SHP77 (cell line): ENCODE measurements at places on chromosomes 3 and 15.

GRCh38 chr15:36221992-36222391 is 357.4 kb upstream of the CDIN1 start:
- DNase-seq = no peak

DNA sequence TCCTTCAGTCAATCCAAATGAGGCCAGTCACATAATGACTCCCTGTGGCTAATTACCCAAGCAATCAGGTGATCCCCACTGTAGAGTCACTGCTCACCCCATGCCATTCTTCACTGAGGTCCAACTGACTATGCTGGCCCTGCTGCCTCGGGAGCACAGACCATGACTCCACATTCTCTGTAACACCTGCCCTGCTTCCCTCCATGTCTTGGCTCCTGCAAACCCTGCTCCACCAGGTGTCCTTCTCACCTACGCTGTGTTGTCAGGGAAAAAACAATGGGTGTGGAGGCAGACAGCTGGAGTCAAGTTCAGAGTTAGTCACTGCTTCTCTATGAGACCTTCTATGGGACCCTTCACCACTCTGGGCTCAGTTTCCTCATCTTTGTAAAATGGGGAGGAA is 6.1 kb upstream of the SFMBT1 start:
- DNase-seq = no peak

DNA sequence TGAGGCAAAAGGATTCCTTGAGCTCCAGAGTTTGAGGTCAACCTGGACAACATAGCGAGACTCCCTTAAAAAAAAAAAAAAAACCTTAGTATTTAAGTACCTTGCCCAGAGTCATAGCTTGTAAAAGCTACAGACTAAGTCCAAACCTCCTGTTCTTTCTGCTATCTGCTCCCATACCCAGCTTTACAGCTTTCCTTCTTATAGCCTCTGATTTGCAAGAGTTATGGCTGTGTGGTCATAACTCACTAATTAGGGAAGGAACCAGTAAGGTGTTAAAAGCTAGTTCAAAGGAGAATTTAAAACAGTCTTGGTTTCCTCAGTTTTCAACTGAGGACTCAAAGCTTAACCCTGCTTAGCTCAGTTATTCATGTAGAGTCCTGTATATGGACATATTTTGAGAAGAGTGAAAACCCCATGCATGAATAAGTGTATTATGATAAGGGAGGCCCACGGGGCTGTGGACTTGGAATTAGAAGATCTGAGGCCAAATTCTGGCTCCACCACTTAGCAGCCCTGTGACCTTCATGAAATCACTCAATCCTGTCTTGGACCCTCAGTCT is 135.5 kb upstream of the SMAD3 start:
- DNase-seq = no peak

- DNase-seq = no peak
These were observed 39.3 kb downstream of the CHRD start for GRCh38 chr3:184419171-184419570.

GRCh38 chr3:41327718-41328117 is 128.4 kb downstream of the CTNNB1 start:
- no peak for DNase-seq

DNA sequence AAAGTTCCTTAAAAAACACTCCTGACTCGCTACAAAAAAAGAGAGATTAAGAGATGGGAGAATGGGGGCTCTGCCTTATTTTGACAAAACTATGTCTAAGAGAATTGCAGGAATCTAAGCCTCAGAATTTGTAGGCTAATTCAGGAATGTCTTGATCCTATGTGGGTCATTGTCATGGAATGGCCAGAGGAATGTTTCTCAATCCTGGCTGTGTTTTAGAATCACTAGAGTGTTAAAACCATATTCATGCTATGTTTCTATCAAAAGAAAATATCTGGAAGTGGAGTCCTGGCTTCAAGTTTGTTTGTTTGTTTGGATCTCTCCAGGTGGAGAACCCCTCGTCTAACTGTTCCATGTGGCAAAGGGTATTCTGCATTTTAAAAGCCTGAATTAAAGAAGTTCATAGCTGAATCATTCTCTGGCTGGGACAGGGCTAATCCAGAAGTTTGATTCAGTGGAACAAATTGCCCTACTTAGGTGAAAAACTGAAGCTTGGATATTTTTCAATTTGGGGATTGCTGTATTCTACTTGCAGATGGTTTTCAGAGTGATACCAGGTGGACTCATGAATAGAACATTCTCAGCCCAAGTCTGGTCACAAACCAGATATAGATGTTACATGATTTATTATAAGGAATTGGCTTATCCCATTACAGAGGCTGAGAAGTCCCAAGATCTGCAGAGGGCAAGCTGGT is 28.2 kb downstream of the GJD2 start:
- DNase-seq = no peak

DNA sequence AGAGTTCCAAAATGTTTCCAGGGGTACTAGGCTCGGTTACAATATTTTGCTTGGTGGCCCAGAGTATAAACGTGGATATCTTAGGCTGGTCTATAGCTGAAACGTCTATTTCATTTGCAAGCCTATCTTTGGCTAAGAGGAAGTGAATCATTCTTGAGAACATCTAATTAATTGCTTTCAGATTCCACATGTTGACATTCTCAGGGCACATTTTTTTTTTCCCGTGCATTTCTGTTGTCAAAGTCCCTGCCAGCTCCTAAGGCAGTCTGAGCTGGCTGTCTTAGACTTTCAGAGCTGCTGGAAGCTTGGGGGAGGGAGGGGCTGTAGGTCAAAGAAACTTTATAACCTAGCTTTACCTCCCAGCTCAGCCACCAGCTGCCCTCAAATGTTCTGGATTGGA is 23.2 kb upstream of the LAMP3 start:
- no peak for DNase-seq

DNA sequence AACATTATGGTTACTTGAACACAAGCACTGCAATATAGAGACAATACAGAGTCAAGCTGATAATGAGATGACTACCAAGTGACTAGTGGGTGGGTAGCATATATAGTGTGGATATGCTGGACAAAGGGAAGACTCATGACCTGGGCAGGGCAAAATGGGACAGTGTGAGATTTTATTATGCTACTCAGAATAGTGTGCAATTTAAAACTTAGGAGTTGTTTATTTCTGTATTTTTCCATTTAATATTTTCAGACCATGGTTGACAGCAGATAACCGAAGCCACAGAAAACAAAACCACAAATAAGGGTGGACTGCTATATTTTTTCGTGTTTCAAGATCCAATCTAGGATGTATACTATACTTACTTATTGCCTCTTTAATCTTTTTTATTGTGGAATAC is 19.6 kb downstream of the GALK2 start:
- no peak for DNase-seq

GRCh38 chr3:107690522-107691138 is 167.9 kb downstream of the BBX start:
- peak; percentile 10 for DNase-seq

DNA sequence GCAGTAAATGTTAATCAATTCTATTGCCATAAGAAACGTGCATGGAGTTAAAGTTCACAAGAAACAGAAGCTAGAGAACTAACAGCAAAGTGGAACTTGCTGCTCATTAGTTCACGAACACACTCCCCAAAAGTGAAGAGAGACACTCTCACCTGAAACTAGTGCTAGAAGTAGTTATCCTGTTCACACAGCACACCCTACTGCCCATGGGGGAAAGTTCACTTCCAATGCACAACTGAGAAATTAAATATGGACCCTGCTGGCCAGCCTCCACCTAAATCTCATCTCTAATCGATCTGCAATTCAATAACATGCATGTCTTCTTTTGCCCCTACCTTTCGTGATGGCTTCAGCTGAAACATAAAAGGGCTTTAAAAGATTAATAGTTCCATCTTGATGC is 39.4 kb upstream of the FRMD4B start:
- no peak for DNase-seq

GRCh38 chr15:36254426-36254825 is 325.0 kb upstream of the CDIN1 start:
- no peak for DNase-seq

- DNase-seq = no peak
These were observed 656 bp downstream of the CD47 start for GRCh38 chr3:108090049-108090700.

- DNase-seq = peak; percentile 70
These were observed 36.9 kb downstream of the DNASE1L3 start for GRCh38 chr3:58173669-58174398.

- no peak for DNase-seq
These were observed 9.8 kb downstream of the NR2F2 start for GRCh38 chr15:96340348-96340597.

DNA sequence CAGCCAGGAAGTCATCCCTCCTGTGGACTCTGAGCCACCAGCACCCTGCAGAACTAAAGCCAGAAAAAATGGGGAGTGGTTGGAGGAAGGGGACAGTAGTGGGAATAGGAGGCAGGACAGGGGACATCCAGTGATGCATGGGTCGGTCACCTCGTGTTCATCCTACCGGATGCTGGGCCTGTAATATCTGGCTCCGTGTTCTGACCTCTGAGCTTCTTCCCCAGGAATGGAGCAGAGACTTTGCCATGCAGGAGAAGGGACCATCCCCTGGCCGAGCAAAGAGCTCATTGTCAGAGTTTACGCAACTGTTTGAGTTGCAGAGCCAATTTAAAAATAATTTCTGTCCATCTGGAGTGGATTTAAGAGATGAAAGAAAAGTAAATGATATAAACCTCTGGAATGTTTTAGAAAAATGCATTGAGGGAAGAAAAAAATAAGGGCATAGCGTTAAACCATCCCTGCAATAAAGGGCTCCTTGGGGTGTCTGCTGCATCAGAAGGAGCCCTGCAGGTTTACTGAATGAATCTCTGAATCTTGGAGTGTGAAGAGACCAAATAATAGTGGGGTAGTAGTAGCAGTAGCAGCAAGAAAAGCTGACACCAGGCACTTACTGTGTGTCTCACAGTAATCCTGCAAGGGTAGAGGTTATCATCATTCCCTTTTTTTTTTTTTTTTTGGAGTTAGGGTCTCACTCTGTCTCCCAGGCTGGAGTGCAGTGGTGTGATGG is 70.9 kb downstream of the AAGAB start:
- DNase-seq = no peak

DNA sequence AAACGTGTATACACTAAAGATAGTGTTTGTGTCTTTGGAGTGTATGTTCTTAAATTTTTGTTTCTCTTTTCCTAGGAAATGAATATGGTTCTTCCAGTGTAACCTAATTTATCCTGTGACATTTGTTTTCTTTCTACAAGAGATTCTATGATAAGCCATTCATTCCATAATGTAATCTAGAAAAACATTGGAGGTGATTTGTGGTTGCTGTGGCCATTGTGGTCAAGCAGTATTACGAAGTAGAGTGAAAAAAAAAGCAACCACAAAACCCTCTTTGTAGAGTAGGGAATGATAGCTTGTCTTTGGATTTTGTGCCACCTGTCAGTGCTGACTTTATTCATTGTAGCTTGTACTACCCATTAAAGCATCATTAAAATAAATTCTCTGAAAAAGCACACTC is 1209.6 kb downstream of the ZPLD1 start:
- no peak for DNase-seq

DNA sequence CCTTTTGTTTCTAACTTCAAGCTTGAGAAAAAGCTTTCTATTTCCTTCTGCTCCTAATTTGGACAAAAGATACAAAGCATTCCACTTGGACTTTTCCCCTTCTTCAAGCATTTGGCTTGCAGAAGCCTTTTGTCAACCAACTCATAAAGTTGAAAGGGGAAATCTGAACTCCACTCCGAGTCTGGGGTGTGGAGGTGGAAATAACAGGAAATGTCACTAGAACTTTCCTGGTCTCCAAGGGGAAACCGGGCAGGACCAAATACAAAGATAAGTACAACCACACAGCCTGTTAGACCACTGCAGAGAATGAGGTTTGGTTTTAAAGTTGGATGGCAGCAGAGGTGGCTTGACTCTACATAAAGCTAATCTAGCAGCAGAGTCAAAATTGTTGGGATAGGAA is 4.2 kb upstream of the C3orf80 start:
- DNase-seq = no peak

DNA sequence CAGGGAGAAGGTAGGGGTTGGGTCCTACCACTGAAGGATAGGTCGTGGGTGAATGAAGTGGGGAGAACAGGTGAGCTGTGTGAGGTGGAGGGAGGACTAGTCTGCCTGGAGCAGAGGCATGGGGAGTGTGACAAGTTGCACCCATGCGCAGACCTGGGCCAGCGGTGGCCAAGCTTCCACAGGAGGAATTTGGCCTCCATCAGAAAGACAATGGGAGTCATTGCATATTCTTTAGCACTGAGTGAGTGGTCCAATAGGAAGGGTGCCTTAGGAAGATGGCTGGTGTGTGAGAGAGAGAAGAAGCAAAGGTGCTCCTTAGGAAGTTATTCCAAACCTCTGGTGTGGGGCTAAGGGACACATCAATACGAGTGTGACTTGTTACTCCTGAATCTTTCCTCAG is 191.1 kb downstream of the KCNAB1 start:
- DNase-seq = no peak

DNA sequence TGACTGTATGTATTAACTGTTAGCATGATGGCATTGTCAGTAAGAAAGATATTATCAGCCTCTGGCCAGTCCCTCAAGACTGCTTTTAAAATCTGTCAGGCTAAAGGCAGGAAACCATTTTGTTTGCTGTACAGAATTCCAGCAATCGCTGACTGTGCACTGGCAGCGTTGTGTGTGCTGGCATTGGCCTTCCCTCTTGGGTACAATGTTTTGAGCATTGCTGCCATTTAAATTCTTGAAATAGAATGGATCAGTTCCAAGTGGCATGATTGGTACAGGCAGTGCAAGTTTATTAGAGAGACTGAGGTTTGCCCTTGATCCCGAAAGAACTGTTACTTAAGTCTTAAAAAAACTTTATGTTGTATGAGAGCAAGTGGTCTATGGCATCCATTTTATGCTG is 788.7 kb downstream of the OTOL1 start:
- no peak for DNase-seq

GRCh38 chr3:121818578-121818977 is 16.3 kb downstream of the IQCB1 start:
- no peak for DNase-seq

DNA sequence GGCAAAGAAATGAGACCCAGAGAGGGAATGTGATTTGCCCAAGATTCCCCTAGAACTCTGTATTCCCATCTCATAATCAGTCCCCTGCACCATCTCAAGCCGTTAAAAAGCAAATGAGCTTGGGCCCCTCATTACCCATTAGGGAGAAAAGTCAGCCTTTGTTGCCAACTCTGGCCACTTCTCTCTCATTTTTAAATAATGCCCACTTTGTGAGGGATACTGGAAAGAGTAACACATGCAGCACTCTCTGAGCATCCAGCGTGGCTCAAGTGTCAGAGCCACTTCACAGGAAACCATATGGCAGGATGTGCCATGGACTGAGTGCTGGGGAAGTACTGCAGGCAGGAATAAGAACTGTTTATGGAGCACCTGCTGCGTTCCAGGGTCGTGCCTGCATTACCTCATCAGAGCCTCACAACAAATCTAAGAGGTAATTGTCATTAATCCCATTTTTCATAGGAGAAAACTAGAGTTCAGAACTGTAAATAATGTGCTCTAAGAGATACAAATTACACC is 49.8 kb upstream of the SLC6A1 start:
- DNase-seq = no peak

GRCh38 chr3:162224746-162225145 is 728.1 kb downstream of the OTOL1 start:
- DNase-seq = no peak
